ENCODE measurements at places on chromosomes 4 and X.

DNA sequence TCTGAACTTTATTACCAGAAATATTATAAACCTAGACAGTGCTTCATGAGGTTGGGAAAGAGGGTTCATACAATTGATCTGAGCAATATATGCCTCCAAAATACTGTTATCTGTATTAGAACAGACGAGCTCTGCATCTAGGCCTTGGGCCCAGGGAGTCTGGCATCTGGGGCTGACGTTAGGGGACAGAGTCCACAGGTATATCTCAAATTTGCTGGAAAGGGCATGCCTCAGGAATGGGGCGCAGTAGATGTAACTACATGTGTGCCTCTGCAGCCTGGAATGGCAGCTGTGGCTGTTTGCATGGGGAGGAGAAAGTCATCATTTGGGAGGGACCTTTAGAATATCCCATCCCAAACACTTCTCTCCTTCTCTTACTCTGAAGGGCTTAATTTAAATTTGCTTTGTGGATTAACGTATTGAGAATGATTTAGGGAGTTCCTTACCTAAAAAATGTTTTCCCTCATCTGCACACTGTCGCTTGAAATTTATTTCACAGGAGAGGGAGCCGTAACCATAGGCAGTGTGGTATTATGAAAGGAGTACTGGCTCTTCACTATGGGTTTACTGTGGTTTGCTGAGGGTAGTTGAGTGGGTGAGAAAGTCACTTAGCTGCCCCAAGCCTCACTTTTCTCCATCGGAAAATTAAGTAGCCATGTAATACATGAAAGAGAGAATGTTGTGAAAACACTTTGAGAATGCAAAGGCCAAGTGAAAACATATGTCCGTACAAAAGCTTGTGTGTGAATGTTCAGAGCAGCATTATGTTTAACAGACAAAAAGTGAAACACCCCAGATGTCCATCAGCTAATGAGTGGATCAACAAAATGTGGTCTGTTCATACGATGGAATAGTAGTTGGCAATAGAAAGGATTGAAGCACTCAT lies 5.9 kb downstream of the ADD1 start:
- no peak for DNase-seq

GRCh38 chr4:55323375-55323774 lies 22.7 kb upstream of the SRD5A3 start:
- no peak for DNase-seq

DNA sequence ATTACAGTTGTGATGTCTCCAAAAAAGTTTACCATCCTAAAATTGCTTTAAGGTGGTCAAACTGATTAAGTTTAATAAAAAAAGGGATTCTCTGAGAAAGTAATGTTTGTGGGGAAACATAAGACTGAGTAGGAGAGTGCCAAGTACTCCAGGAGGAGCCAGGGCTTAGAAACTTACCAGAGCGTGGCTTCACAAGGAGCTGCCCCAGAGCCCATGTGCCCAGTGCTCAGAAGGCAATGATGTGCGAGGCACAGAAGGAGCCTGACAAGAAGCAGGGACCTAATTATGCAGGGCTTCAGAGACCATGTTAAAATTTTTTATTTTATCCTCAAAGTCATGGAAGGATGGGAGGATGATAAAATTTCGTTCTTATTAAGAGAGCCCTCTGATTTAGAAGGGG lies 204.2 kb downstream of the PALLD start:
- no peak for DNase-seq

DNA sequence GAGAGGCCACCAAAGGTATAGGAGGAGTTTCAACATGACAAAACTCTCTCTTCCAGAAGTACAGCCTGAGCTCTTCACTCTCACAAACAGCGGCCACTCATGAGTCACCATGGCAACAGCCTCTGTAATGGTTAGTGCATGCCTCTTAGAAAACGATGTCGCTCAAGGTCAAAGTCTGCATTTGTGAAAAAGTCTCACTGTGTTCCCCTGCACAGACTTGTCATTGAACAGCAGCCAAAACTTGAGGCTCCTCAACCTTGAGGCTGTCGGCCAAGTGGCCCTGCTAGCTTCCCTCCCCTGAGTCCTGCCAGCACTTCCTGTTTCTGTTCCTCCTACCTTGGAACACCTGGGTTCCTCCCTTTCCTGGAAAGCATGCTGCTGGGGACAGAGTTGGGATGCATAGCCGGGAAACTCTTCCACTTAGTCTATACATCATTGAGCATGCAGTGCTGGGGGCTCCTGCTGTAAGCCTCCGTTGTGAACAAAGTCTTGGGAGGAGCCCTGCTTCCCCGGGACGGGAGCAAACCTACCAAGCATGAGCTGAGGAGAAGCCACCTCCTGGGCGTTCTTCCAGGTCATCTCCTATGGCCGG lies 66.6 kb downstream of the ING2 start:
- DNase-seq: no peak

GRCh38 chr4:176340871-176341685 lies 21.3 kb downstream of the SPCS3 start:
- no peak for DNase-seq

GRCh38 chr4:124636788-124637187 lies 75.7 kb downstream of the ANKRD50 start:
- DNase-seq: no peak

- no peak for DNase-seq
These were observed 24.6 kb upstream of the FGFR3 start for GRCh38 chr4:1768367-1769034.

GRCh38 chr4:139594591-139595185 lies 38.7 kb upstream of the SETD7 start:
- DNase-seq: no peak

GRCh38 chr4:177177541-177178081 lies 132.1 kb upstream of the NEIL3 start:
- no peak for DNase-seq

DNA sequence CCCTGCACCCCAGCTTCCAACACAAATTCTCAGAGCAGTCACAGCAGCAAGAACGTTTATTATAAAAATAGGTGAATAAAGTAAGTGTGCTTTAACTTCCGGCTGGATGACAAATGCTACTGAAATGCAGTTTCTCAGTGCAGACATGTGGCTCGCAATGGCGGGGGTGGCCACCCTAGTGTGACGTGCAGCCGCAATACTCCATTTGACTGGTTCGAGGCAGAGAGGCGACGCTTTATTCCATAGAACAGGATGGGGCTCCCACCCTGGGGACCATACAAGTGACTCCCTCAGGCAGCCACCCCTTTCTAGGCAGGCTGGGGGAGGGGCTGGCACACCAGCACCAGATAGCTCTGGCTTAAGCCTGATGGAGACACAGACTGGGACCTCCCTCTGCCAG lies 14.5 kb downstream of the TNIP2 start:
- DNase-seq: no peak

GRCh38 chrX:1086444-1087409 lies 125.7 kb downstream of the CRLF2 start:
- DNase-seq: no peak

GRCh38 chr4:138063581-138063980 lies 178.6 kb downstream of the SLC7A11 start:
- no peak for DNase-seq

GRCh38 chrX:129472116-129472515 lies 51.2 kb downstream of the SMARCA1 start:
- DNase-seq: no peak

- no peak for DNase-seq
These were observed 260.1 kb upstream of the EDNRA start for GRCh38 chr4:147220833-147221232.

- no peak for DNase-seq
These were observed 134.3 kb upstream of the VCX2 start for GRCh38 chrX:8305350-8305749.

DNA sequence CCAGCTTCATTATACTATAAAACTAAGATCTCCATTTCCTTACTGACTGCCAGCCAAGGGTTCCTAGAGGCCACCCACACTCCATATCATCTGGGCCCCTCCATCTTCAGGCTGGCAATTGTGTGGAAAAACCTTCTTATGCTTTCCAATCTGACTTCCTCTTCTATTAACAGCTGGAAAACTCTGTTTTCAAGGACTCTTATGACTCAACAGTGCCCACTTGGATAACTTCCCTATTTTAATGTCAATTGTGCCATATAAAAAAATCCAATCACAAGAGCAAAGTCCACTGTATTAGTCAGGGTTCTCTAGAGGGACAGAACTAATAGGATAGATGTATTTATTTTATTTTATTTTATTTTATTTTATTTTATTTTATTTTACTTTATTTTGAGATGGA lies 41.0 kb upstream of the CPEB2 start:
- DNase-seq: no peak

DNA sequence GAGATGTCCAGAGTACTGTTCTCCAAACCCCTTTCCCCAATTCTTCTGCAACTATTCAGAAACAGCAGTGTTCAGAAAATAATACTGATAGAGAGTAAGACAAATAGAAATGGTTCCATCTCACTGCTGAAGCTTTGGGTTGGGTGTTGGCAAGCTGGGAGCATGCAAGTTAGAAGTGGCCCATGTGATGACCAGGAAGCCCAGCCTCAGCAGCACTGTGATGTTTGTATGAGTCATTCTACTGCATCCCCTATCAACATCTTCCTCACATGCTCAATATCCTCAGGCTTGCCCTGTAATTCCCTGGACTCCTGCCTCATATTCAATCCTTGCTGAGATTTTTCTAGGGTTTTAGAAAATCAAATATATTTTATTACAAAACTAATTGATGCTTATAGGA lies 96.5 kb downstream of the CHRDL1 start:
- no peak for DNase-seq

- no peak for DNase-seq
These were observed 3.1 kb upstream of the C4orf17 start for GRCh38 chr4:99507762-99508161.

DNA sequence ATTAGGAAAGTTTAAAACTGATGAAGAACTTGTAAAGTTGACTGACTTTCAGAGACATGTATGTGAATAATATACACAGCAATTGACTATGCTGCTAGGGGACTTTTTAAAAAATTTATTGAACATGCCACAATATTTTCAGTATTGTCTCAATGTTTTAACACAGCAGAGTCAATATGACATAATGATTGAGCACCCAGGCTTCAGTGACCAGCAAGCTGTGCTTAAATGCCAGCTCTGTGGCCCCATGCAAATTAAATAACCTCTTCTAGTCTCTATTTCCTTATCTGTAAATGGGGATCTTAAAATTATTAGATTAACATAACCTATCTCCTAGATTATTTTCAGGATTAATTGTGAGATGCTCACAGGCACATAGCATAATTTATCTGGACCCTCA lies 56.8 kb upstream of the TXK start:
- no peak for DNase-seq

DNA sequence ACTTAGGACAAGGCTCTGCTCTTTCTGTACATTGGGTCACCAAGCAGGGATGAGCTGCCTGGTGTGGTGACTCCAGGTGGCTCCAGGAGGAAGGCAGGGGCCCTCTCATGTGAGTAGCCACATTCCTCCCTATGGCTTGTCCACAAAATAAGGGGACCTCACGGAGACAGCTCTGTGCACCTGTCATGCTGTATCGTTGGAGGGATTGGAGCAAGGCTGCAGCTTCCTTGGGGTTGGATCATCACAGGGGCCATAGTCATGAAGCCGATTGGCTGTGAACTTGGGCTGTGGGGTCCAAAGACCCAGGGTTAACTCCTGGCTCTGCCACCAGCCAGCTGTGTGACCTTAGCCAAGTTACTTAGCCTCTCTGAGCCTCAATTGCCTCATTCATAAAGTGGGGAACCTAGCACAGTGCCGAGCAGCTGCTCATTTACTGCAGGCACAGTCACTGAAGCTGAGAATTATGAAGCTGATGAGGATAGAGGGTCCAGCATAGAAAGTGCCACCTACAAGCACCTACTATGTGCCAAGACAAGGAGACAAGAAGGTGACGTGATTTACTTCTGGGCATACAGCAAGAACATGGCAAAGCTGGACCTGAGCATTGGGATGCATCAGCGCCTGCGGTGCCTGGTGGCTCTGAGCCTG lies 11.8 kb upstream of the KIAA0232 start:
- no peak for DNase-seq

GRCh38 chr4:151718984-151719955 lies 41.5 kb downstream of the GATB start:
- DNase-seq: no peak

GRCh38 chrX:54483946-54484345 lies 12.1 kb downstream of the FGD1 start:
- DNase-seq: no peak

- no peak for DNase-seq
These were observed 341.7 kb downstream of the PPP3CA start for GRCh38 chr4:101005659-101006058.

DNA sequence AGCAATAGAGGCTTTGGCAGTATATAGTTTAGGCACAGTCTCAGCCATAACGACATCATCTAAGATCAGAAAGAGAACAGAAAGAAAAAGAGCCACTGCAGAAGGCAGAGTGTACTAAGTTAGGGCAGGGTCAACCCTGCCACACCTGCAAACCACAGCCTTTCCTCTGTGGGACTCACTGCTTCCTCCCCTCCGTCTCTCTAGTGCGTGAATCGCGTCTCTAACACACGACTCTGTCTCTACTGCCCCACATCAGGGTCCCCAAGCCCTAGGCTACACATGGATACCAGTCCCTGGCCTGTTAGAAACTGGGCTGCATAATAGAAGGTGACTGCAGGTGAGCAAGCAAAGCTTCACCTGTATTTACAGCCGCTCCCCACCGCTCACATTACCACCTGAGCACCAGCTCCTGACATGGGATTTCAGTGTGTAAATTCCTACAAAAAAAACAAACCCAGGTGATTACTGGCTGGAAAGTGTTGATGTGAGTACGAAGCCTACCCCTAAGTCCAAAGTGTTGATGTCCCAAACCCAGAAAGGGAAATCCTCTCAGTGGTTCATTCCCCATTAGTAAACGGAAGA lies 128.9 kb downstream of the PRKX start:
- DNase-seq: no peak

DNA sequence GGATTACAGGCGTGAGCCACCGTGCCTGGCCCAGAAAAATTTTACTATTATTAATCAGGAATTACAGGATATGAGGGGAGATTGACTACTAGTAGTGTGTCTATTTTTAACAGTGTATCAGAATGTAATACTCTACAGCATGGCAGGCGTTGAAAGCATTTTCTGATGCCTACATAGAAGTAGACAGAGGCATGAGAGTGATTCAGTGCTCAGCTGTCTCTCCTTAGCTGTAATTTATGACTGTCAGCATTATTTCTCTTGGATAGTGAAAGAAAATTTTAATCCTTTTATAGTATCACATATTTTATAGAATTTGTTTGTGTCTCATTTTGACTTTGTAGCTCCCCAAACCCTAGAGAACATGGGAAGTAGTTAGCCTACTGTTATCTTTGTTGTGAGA lies 20.7 kb downstream of the ARHGAP24 start:
- no peak for DNase-seq

GRCh38 chr4:88514557-88515511 lies 8.7 kb downstream of the PYURF start:
- DNase-seq: no peak

- no peak for DNase-seq
These were observed 335.5 kb downstream of the ARHGAP10 start for GRCh38 chr4:148067301-148067916.

Data from NK-92 treated with Interleukin-12 subunit alpha and Interleukin-12 subunit beta, amount 100 ng/mL, for 24 hours (cell line).